ENCODE measurements at places on chromosomes 12 and 14. TPM values are rescaled to one million over a fixed set of nuclear protein-coding genes. Genes with fewer than 3 reads are reported as not detected.

The KRT73 gene
- not detected for total RNA-seq

The OASL gene
- total RNA-seq, result 0.27 TPM

The RNASE1 gene
- total RNA-seq, result 171 TPM

The CCDC60 gene
- total RNA-seq, result not detected

DNA sequence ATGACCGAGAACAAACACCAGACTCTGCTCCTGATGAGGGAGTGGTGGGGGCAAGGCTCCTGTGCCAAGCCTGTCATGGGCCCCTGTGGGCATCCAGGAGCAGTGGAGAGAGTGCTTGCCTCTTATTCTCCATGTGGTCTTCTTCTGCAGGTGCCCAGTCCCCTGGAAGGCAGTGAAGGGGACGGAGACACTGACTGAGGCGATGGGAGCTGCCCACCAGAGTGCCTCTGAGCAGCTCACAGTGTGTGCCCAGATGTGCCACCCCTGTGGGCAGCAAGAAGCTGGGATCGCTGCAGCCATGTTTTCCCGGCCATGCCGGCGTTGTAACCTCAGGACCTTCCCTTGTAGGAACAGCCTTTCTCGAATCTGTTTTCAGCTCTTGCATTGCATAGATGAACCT lies 6.4 kb upstream of the EP400 start:
- DNase-seq, result peak; percentile 29

All from cardiac septum (tissue), 1 donor.